Anterior cingulate cortex (tissue), 58 donors: ENCODE measurements at places on chromosomes 11 and 22.
A peak's percentile ranks its signal among the peaks of the same experiment; 100 is the strongest.

GRCh38 chr22:46741974-46742519 lies 4.0 kb upstream of the CERK start:
- DNase-seq, result no peak

GRCh38 chr11:37973941-37974340 lies 1375.9 kb upstream of the RAG2 start:
- no peak for DNase-seq

DNA sequence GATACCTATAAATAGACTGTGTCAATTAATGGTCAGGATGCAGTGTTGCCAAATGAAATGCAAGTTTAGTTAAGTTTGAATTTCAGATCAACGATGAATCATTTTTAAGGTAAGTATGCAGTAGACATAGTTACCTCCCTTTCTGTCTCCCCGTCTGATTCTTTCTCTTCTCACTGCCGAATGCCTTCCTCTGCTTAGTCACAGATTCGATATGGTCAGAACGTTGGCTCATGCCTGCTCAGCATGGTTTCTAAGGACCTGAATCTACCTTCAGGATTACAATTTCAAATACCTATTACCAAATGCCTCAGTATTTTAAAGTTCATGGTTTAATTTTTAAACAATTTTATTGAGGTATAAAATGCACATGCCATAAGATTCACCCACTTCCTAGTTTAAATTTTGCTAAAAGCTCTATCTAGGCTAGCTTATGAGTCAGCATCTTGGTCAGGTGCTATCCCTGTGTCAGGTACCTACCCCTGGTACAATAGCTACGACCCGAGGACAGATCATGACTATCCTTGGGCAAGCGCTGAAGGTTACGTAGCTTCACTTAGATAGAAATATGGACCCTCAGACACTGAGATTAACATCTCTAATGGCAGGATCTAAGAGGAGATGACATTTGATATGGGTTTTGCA lies 78.2 kb upstream of the SPON1 start:
- no peak for DNase-seq

GRCh38 chr11:79397252-79397651 lies 43.6 kb downstream of the TENM4 start:
- DNase-seq, result no peak

GRCh38 chr11:119849872-119850271 lies 120.9 kb upstream of the NECTIN1 start:
- DNase-seq, result no peak

DNA sequence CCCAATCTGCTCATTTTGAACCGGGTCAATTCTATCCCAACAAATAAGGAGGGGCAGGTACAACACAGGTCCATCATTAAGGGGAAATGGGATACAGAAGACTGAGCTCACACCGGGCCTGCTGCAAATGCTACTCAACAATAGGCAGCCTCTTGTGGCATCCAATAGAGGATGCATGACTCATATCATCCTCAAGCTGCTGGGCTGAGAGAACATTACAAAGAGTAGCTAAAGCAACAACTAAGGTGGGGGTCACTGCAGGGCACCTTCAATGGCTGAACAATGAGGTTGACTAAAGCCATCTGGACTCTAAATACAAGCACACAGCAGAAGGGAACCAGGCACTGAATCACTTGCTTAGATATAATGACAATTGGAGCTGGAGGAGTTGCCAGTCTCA lies 130.1 kb upstream of the SYN3 start:
- DNase-seq, result no peak

- DNase-seq, result no peak
Measured at GRCh38 chr11:98358551-98358950, 662.2 kb upstream of the CNTN5 start.

GRCh38 chr11:2815762-2816496 lies 69.6 kb downstream of the CDKN1C start:
- DNase-seq, result no peak

DNA sequence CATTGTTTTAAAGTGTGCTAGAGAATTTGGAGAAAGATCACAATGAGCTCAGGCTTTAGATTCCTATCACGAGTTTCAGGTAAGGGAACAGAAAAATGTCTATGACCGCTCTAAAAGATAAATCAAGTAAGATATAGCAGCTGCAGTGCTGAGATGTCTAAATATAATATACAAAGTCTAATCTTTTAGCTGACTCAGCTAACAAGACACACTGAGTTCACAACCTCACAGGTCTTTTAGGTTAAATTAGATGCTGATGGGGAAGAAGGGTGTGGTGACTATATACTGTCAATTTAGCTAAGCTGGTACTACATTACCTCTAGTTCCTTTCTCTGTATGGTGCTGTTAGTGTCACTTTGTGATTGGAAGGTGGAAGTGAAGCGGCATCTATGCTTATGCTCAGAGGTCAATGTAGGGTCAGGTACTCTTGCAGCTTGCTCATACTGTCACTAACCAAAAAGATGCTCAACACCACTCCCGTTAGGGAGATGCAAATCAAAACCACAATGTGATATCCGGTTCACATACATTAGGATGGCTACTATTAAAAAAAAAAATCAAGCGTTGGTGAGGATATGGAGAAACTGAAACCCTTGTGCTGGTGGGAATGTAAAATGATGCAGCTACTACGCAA lies 283.5 kb downstream of the SWAP70 start:
- DNase-seq, result no peak

- no peak for DNase-seq
Measured at GRCh38 chr22:32846780-32847491, 45.4 kb downstream of the TIMP3 start.

- DNase-seq, result no peak
Measured at GRCh38 chr22:26529345-26529744, 17.1 kb upstream of the TFIP11 start.

DNA sequence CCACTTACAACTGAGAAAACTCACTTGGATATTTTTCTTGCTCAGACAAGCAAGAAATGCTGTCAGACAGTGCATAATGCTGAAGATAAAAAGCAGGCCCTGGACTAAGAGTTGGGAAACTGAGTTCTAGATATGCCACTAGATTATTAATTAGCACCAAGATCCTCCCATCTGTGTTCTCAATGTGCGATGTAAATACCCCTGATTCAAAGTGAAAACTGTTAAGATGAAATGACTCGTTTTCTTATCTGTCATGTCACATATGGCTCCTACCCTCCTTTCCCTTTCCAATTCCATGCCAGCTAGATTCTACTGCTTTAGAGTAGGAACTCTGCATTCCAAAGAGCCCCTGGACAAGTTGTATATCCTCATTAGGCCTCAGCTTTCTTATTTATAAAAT lies 88.9 kb upstream of the CLNS1A start:
- no peak for DNase-seq

- DNase-seq, result no peak
Measured at GRCh38 chr11:85756401-85757200, 54.3 kb downstream of the SYTL2 start.

- DNase-seq, result no peak
Measured at GRCh38 chr22:31730344-31730711, 19.6 kb downstream of the PRR14L start.

GRCh38 chr11:17633279-17633986 lies 85.9 kb upstream of the MYOD1 start:
- no peak for DNase-seq

GRCh38 chr11:68934666-68935065 lies 31.0 kb downstream of the IGHMBP2 start:
- no peak for DNase-seq

DNA sequence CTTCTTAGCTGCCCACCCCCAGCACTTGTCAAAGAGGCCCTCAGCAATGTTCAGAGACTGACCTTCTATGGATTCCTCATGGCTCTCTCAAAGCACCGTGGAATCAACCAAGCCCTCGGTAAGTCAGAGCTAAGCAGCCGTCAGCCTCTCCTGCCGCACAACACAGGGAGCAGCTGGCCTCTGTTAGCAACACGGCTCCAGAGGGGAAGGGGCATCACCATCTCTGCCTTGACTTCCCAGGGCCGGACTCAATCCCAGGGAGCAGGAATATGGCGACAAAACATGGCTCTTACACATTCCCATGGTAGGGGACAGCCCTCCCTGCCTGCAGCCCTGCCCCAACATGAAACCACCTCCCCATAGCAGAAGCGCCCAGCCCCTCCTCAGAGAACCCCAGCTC lies 18.9 kb downstream of the ARFGAP2 start:
- no peak for DNase-seq

GRCh38 chr11:55481416-55481815 lies 72.9 kb upstream of the OR4C15 start:
- DNase-seq, result no peak

DNA sequence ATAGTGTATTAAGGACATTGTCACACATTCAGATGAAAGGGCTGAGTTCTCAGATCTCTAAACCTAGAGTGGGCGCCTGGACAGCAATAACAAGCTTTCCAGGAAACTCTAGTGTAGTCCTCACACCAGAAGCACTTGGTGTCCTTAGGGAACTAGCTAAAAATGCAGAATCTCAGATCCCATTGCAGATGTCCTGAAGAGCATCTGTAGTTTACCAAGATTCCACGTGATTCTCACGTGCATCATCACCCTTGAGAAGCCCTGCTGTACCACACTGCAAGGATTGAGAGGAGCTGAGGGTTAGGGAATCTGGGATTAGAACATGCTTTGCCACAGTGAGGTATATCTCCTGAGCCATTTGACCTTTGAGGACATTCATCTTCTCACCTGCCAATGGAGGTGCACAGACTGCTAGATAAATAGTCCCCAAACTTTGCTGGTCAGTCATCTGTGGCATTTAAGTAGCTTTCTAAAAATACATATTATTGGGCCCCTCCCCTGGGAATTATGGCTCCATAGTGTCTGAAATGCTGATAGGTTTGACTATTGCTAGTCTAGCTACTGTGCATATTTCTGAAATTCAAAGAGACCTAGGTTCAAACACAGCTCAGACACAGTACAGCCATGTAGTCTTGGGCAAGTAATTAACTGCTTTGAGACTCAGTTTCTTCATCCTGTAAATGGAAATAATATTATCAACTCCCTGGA lies 1068.9 kb downstream of the OPCML start:
- no peak for DNase-seq

DNA sequence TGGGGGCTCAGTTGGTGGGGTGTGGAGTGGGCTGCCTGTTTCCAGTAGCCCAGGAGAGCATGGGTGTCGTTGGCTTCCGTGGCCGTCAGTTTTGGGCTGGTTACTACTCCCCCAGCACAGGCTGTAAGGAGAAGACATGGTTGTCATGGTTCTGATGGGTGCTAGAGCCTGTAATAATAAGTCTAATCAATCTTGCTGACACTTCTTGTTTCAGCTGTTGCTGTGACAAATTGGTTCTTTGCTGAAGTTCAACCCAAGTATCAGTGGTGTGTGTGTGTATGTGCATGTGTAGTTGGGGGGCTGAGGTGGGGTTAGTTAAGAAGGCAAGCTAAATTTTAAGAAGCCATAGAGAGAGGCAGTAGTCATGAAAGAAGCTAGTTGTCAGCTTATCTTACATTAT lies 61.3 kb upstream of the DBX1 start:
- DNase-seq, result no peak

DNA sequence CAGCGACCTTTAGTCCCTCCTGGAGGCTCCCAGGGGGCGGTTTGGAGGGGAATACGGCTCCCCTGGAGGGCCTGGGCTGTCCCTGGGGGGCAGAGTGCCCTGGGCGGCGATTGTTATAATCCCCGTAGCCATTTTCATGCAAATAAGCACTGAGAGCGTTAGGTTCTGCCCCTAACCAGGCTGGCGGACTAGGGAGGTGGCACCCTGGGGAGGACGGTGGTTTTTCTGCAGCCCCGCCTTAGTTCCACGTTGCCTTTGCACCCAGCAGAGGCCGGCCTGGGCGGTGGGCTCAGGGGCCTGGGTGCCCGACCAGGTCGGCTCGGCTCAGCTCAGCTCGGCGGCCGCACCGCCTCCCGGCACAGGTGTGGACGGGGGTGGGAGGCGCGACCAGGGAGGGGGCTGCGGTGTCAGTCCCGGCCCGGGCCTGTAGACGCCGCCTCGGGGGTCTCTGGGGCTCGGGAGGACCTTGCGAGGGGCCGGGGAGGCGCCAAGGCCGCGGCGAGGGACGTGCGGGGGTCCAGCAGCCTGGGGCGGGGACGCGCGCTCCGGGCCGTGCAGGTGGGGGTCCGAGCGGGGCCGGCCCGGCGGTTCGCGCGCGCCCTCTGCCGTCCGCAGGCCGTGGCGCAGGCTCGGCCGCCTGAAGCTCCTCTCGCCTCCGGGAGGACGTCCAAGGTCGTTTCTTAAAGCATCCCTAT lies 2.3 kb upstream of the DUSP8 start:
- DNase-seq, result no peak

DNA sequence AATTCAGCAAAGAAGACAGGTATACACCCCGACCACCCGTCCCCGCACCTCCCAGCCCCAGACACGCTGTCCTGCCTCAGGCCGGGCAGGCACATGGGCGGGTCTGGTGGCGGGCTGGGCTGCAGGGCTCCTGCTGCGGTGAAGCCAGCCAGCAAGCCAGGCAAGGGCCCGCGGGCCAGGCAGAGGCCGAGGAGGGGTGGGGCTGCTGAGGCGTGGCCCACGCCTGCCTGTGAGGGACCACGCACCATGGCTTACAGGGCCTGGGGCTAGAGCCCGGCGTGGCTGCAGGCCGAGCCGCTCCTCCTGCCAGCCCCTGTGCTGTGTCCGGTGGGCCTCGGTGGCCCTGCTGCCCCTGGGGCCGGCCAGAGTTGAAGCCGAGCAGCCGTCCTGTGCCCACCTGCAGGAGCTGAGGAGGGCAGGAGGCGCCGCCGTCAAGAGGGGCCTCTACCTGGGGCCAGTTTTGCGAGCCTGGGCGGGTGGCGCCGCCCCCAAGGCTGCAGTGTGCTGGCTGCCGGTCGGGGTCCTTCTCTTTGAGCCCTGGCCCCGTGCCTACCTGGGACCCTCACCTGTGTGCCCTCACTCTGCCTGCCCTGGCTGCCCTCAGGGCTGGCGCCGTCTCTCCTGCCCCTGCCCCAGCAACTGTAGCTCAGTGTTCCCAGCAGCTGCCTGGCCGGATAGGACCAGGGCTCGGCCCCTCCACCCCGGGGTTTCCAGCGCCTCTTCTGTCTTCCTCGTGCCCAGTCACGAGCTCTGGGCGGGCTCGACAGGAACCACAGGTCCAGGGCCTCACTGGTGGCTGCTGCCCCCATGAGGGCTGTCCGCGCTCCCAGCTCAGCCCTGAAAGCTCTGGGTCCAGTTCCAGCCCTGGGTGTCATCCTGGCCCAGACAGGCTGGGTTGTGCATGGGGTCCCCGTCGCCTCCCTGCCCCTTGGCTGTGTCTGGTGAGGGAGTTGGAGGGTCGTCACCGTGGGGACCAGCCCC lies 38.4 kb downstream of the MOB2 start:
- DNase-seq, result peak; percentile 22
